Stimulated activated CD8-positive, alpha-beta memory T cell treated with anti-CD3 and anti-CD28 coated beads, Interleukin-2, amount 100 ng/mL, for 1 hour (primary cell): ENCODE measurements at places on chromosomes 3 and 15.

DNA sequence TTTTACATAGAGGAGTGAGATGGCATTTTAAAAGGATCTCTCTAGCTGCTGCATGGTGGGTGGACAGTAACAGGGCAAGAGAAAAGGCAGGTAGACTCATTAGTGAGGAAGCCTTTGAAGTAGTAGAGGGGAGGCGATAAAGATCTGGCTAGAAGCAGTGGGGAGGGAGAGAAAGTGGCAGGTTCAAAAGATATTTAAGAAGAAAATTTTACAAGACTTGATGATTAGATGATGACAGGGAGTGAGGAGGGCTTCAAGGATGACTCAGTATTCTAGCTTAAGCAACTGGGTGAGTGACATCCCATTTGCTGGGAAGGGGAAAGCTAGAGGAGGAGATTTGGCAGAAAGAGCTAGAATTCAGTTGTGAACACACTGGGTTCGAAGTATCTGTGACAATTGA is 3.8 kb upstream of the BRPF1 start:
- DNase-seq: no peak

DNA sequence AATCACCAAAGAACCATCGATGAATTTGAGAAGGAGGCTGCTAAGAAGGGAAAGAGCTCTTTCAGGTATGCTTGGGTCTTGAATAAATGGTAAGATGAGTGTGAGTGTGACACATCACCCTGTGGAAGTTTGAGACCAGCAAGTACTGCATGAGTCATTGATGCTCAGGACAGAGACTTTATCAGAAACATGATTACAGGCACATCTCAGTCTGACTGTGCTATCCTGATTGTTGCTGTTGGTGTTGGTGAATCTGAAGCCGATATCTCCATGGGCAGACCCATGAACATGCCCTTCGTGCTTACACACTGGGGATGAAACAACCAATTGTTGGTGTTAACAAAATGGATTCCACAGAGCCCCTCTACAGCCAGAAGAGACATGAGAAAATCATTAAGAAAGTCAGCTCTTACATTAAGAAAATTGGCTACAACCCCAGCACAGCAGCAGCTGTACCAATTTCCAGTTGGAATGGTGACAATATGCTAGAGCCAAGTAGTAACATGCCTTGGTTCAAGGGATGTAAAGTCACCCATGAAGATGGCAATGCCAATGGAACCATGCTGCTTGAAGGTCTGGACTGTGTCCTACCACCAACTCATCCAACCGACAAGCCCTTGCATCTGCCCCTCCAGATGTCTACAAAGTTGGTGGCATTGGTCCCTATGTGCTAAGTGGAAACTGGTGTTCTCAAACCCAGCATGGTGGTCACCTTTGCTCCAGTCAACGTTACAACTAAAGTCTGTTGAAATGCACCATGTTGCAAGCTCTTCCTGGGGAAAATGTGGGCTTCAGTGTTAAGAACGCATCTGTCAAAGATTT is 20.5 kb downstream of the TM4SF4 start:
- DNase-seq: no peak

DNA sequence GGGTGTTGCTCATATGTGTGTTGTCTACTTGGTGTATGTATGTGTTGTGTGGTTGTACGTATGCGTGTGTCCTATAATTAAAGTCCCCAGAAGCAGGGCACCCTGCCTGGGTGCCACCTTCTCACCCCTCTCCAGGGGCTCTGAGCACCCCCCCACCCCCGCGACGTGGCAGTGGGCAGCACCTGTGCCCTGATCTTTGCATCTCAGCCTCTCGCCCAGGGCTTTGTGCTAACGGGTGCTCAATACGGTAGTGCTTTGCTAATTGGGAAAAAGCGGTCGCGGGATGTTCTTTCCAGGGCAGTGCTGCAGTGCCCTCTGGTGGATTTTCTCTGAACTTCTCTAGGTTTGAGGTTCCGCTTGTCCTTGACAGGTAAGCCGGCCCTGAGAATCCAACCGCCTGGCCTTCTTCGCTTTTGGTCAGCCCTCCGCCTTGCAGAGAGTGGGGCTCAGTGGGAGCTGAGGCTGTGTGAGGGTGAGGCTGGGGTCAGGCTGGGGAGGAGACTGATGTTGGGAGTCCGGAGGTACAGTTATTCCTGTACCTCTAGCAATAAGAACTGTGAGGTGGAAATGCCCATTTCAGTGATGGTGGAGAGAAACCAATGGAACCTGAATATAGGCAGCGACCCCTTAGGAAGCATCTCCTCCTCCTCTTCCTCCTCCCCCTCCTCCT is 17.6 kb upstream of the EPHB3 start:
- peak; percentile 27 for DNase-seq

DNA sequence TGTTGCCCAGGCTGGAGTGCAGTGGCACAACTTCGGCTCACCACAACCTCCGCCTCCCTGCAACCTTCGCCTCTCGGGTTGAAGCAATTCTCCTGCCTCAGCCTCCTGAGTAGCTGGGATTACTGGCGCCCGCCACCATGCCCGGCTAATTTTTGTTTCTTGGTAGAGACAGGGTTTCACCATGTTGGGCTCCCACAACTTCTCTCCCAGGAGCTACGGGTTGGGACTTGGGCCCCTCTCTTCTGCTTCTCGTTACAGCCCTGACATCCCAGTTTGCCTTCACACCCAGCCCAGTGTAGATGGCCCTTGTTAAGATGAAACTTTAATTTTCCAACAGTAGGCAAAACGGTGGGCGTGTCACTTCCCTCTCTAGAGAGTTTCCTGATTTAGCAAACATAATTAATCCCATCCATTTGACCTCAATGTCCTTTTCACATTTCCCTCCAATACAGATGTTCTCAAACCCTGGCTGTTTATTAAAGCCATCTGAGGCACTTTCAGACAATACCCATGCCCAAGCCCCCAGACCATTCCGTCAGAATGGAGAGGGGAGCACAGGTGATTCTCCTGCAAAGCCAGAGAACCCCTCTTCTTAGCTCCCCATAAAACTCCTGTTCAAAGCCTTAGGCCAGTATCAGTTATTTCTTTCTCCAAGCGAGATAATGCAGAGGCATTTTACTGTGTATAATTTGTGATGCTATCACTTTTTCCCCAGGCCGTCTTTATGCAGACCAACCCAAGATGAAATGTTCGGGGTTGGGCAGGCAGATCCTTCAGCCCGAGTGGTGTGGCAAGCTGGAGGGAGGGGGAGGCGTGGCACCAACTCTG is 245.7 kb downstream of the XXYLT1 start:
- no peak for DNase-seq

GRCh38 chr15:48914717-48915116 is 36.8 kb downstream of the EID1 start:
- DNase-seq: no peak

GRCh38 chr15:69320977-69321554 is 22.4 kb downstream of the PAQR5 start:
- DNase-seq: no peak

DNA sequence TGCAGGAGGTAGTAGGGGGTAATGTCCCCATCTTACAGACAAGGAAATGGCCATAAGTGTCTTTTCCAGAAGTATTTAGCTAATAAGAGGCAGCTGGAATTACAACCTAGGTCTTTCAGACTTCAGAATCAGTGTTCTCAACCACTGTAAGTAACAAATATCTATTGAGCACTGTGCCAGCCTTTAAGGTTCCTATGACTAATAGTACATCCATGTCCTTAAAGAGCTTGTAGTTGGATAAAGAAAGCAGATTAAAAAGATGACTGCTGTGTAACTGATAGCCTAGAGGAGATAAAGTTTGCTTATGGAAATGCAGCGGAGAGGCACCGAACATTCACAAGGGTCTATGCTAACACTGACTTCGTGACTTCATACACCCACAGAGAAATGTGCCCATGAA is 136.0 kb downstream of the KCNMB2 start:
- DNase-seq: no peak

DNA sequence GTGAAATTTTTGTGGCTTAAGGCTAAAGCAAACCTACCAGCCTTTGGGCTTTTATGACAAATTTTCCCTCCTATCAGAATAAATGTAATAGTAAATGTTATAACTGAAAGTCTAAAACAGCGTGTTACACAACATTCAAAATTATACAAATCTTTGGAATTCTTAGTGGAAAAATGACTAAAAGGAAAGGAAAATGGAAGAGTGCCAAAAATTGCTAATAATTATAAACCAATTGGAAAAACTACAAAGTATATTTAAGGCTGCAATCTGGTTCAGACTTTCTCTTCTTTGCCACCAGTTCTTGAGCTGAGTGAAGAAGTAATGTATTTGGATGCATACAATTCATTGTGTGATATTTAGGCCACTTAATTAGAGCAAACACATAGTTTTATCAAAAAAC is 45.6 kb upstream of the PHLDB2 start:
- no peak for DNase-seq

DNA sequence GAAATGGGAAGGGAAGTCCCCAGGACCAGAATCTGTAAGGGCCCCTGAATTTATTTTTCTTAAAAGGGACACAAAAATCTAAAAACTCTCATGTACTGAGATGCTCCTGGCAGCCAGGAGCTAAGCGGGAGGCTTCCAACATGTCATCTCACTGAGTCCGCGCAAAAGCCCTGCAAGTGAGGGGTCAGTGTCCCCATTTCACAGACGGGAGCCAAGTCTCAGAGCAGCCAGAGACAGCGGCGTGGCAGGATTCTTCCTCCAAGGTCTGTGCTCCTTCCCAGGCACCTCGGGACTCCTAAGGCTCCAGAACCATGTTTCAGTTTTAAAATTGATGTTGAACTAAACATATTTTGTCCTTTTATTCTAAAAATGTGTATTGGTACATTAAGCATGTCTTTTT is 114.8 kb downstream of the ADCY5 start:
- DNase-seq: no peak

DNA sequence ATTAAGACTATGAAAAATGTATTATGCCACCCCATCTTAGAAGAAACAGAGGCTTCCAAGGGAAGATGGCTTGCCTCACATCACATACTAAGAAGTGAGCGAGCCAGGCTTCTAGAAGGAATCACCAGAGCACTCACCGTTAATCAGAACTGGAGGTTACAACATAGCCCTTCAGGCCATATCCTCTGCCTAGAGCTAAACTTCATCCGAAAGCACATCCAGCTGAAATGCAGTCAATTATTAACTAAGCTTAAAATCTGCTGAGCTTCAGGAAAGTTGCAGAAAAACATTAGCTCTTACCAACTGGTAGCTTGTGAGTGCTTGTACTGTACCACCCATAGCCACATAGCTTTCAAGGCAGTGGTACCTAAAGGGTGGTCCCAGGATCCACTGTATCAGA is 483.2 kb downstream of the TBL1XR1 start:
- DNase-seq: no peak

- DNase-seq: no peak
Measured at GRCh38 chr15:78317145-78317836, 17.9 kb upstream of the SKIC8 start.

- no peak for DNase-seq
Measured at GRCh38 chr15:43511012-43511885, 6.2 kb upstream of the MAP1A start.

- no peak for DNase-seq
Measured at GRCh38 chr15:74369084-74369745, 1.8 kb upstream of the CYP11A1 start.

DNA sequence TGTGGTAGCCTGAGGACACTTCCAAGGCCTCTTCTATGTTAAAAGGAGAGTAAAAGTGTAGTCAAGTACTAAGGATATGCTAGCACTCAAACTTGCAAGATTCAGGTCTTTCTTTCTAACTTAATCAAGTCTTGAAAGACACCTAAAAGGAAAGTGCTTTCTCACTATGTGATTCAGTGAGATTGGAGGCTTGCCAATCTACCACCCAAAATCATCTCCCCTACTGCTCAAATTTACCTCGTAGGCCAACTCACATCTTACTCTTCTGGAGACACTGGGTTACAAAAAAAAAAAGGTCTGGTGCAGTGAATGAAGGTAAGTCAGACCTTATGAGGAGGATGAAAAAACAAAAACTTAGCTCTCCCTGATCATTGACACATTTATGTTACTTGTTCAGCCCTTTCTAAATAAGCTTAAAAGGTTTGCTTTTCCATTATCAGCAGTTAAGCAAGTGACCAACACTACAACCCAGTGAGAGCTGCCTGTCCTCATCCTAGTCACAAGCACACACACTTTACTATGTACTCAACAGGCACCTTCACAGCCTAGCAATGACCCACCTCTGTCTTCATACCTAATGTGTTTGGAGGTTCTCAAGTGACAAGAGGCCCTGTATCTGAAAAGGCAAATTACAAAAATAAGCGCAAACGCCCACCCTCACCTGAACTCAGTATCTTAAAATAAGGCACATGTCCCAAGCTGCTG is 19.6 kb downstream of the SUMF1 start:
- DNase-seq: no peak

GRCh38 chr3:189202583-189202982 is 30.8 kb downstream of the TPRG1 start:
- DNase-seq: no peak

DNA sequence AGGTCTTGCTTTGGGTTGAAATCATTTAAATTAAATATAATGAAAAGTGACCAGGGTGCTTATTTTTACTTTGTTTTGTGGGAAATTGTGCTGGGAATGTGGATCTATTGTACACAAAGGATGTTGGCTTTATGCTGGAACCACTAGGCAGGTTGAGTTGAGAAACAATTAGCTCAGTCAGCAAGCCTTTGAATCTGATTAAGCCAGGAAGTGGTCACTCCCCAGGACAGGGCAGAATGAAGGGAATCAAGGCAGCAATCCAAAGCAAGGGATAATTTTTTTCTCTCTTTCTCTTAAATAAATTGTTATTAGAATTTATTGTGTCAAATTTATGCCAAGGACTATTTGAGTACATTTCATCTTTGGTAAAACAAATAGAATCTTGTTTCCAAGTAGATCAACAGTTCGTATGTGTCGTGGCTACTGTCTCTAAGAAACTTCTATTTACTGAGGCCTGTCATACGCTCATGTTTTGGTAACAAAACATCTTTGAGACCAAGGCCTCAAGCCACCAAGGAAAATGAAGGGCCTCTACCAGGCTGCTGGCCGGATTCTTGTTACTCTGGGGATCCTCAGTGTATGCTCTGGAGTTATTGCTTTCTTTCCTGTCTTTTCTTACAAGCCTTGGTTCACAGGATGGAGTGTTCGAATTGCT is at the start of gene TMEM212:
TMEM212 (plus strand) TSS at position 486 of the 655 bp plus-strand sequence; CDS start at position 521, 35 bp downstream.
- no peak for DNase-seq

DNA sequence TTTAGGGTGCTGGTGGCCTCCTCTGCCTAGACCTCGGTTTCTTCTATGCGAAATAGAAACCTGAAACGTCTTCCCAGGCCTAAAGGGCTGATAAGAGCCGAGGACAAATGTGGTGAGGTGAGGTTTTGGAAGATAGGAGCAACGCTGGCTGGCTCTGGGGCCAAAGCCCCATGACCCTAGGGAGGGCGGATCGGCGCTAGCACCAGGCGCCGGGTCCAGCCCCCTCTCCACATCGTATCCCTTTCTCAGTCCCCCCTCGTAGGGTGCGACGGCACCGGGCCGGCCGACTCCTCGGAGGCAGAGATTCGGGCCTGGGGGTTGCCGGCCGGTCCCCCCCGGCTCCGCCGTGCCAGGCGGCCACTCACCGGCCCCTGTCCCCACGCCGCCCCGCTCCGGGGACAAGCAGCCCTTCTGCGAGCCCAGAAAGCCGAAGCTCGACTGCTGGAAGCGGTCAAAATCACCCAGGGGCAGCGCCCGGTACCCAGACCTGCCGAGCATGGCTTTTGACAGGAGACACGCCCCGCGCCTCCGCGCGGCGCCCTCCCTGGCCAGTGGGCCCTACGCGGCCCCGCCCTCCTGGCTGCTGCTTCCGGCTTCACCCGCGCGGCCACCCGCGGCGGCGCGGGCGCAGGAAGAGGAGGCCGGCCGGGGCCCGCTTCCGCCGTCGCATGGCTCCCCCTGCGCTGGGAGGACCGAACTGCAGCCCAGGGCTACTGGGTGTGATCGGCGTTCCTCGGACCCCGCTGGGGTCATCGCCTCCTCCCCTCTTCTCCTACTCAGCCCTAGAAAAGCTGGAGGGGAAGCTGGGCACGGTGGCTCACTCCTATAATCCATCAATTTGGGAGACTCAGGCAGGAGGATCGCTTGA is at the start of gene STOML1:
STOML1 (minus strand) TSS at position 570 of the 868 bp plus-strand sequence; CDS start at position 498, 72 bp downstream.
- DNase-seq: peak; percentile 89
